Hematopoietic multipotent progenitor cell treated with erythropoietin and hydrocortisone succinate and interleukin-3 and kit ligand, for 15 days (in vitro differentiated cells): ENCODE measurements at places on chromosomes 13 and 19.

GRCh38 chr13:33015791-33016323 is 366 bp upstream of the KL start:
- DNase-seq, result no peak

GRCh38 chr13:61339054-61339621 is 76.5 kb downstream of the PCDH20 start:
- no peak for DNase-seq

GRCh38 chr13:46895381-46895780 is 1.5 kb downstream of the HTR2A start:
- DNase-seq, result no peak

DNA sequence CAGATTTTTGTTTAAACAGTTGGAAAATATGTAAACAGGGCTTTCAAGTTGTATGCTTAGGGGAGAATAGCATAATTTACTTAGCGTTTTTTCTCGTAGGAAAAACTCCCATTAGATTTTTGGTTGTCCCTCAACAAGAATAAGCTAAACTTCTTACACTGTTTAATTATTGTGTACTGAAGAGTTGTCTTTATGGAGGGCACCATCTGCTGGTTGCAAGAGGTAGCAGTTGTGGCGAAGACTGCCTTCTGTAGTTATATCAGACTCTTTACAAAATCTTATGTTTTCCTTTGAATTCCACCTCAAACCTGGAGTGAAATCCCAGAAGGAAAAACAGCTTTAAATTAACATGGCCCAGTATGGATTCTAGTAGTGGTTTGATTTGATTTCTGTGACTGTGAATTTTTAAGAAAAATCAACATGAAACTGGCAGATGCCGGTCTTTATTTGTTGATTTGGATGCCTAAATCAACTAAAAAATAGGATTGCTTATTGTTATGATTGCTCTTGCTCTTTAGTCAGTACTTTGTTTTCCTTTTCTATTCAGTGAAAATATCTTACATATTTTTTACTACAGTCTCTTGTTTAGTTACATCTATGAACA is 53.4 kb downstream of the PDS5B start:
- peak; percentile 72 for DNase-seq

- no peak for DNase-seq
Measured at GRCh38 chr13:97506511-97506910, 72.5 kb downstream of the RAP2A start.

GRCh38 chr13:25632166-25632888 is 260.6 kb downstream of the ATP8A2 start:
- no peak for DNase-seq

GRCh38 chr13:83183439-83184149 is 698.7 kb downstream of the SLITRK1 start:
- DNase-seq, result no peak

- DNase-seq, result no peak
Measured at GRCh38 chr13:72745260-72745659, 17.5 kb downstream of the BORA start.

DNA sequence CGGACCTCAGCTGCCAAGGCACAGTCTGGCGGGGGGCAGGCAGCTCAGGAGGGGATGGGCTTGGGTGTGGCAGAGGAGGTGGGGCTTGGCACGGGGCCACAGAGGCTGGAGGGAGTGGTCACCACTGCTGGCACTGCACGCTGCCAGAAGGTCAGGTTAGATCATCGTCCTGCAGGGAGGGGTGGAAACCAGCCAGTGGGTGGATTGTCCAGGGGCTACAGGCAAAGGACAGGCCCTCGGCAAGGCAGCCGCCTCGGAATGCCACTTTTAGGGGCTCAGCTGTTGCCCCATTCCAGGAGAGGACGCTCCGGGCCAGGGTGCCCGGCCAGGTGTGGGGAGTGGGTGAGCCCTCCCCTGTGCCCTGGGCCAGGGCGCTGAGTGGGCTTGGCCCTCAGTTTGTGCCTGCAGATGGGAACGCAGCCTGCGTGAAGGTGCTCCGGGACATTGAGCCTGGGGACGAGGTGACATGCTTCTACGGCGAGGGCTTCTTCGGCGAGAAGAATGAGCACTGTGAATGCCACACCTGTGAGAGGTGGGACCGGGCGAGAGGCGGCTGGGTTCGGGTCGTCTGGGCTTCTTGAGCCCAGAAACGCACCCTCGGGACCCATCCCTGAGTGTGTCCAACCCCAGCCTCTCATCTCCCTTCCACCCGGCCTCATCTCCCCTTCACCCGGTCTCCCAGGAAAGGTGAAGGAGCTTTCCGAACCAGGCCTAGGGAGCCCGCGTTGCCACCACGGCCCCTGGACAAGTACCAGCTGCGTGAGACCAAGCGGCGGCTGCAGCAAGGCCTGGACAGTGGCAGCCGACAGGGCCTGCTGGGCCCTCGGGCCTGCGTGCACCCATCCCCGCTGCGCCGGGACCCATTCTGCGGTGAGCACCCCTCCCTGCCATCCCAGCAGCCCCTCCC is 6.4 kb downstream of the KMT5C start:
- DNase-seq, result peak; percentile 70

DNA sequence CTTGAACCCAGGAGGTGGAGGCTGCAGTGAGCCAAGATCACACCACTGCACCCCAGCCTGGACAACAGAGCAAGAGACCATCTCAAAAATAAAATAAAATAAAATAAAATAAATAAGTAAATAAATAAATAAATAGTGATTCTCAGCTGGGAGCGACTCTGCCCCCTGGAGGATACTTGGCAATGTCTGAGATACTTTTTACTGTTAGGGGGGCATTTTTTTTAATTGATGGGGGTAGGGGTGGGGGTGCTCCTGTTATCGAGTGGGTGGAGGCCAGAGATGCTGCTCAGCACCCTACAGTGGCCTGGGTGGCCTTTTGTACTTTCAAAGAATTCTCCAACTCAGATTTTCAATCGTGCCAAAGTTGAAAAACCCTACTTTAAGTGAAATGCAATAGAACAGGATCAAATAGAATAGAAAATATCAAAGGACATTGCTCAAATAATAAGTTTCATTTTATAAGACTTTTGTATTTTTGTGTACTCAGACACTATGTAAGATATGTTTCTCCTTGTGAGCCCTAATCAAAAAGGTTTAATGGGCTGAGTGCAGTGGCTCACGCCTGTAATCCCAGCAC is 7.1 kb upstream of the CLPP start:
- DNase-seq, result no peak

- no peak for DNase-seq
Measured at GRCh38 chr19:45911291-45911690, 3.3 kb downstream of the NANOS2 start.

- DNase-seq, result no peak
Measured at GRCh38 chr13:31330236-31330635, 130.5 kb downstream of the B3GLCT start.

DNA sequence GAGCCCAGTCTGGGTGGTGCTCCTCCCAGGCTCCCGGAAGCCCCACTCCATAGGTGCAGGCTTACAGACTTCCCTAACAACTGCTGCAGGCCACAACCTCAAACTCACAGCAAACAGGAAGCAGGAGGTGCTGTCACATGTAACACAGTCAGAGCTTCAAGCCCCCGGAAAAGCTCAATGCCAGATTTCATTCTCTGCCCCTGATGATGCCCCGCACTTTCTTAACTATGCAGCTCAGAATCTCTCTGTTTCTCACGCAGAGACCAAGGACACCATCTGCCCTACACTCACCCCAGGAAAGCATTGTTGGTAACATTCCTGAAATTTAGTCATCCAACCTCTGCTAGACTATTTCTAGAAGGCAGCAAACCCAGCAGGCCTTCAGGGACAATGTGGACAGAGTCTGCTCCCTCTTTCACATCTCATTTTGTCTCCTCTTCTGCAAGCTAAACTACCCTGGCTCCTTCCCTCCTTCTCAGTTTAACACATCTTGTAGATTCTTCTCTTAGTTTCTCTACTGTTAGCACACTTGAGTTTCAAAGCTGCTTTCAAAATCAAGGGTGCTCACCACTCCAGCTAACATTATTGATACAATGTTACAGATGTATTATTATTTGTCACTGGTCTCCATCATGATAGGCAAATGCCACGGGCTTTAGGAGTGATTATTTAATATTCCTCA is 162.5 kb downstream of the KCTD12 start:
- no peak for DNase-seq

GRCh38 chr19:8206147-8207087 is 2.8 kb upstream of the CERS4 start:
- DNase-seq, result no peak

GRCh38 chr19:10701955-10702525 is 801 bp downstream of the QTRT1 start:
- DNase-seq, result no peak
